ENCODE measurements at places on chromosomes 3 and 15. TPM values are rescaled to one million over a fixed set of nuclear protein-coding genes. Genes with fewer than 3 reads are reported as not detected.

NTRK3 gene
- total RNA-seq: 24.5 TPM

GRM2 gene
- total RNA-seq: 0.03 TPM

MLF1 gene
- total RNA-seq: 20.9 TPM

ZNF592 gene
- 18.8 TPM for total RNA-seq

Data from A549 treated with AZD2906 at 1 μM for 4 hours (cell line).